ENCODE measurements at places on chromosomes 13 and 19.
A peak's percentile ranks its signal among the peaks of the same experiment; 100 is the strongest.

- DNase-seq: no peak
Measured at GRCh38 chr19:11338569-11339253, 746 bp downstream of the RAB3D start.

DNA sequence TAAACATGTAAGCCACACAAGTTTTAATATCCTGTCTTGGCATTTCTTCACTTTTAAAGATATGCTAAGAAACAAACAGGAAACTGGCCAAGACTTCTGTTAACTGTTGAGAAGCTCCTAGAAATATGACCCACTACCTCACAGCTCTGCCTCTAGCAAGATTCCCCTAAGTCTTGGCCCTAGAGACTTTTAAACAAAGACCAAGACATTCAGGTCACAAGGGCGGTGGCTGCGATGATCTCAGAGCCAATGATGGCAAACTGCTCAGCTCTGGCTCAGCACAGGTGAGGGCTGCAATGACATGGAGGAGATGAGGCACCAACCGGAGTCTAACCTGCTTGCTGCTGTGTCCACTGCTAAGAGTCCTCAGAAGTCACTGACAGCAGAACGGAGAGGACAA, 114.8 kb downstream of the SUCLA2 start:
- DNase-seq: no peak

GRCh38 chr19:56476651-56477428, at the start of gene ZNF667:
Gene ZNF667, minus strand, starts transcription at chr19:56477345. Its CDS starts 14,975 bp downstream, at chr19:56462370.
- DNase-seq: no peak

DNA sequence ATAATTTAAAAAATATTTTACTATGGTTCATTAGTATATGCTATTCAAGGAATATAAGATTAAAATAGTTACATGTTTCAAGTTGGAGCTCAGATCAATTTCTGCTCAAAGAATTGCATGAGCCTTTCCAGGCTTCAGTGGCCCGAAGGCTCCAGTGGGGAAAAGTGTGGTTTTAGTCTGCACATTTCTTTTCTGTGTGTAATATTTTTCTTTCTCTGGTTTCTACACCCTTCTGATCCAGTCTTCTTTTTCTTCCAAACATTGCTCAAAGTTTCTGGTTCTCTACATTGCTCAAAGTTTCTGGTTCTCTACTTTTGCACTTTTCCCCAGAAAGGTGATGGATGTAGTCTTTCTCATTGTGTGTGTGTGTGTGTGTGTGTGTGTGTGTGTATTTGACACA, 64.7 kb upstream of the OXGR1 start:
- no peak for DNase-seq

DNA sequence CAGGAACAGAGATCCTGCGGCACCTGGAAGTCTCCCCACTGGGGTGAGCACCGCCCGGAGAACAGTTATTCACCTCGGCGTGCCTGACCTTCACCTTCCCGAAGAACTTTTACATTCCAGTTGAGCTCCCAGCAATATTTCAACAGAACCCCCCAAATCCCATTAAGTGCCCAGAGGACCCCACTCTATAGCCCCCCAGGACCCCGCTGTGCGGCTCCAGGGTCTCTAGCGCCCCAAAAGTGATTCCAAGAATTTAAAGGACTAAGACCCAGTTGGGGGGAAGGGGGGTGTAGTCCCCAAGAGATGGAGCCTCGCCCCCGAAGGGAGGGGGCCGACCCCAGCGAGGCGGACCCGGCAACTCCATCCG, 480 bp downstream of the GPR108 start:
- no peak for DNase-seq

DNA sequence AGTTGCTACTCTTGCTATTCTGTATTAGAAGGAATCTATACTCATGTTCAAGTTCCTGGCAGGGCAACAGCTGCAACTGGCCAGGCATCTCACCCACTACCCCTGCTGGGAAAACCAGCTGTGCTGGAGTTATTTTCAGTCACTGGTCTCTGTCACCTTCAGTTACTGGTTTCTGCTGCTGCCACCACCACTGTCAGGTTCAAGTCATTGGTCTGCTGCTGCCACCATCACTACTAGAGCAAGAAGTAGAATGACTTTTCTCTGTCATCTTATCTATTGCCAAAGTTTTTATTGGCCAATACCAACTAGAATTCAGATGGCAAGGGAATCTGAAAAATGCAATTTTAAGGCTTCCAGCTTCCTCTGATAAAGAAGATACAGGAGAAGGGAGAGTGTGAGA, 1615.2 kb downstream of the OLFM4 start:
- DNase-seq: no peak

DNA sequence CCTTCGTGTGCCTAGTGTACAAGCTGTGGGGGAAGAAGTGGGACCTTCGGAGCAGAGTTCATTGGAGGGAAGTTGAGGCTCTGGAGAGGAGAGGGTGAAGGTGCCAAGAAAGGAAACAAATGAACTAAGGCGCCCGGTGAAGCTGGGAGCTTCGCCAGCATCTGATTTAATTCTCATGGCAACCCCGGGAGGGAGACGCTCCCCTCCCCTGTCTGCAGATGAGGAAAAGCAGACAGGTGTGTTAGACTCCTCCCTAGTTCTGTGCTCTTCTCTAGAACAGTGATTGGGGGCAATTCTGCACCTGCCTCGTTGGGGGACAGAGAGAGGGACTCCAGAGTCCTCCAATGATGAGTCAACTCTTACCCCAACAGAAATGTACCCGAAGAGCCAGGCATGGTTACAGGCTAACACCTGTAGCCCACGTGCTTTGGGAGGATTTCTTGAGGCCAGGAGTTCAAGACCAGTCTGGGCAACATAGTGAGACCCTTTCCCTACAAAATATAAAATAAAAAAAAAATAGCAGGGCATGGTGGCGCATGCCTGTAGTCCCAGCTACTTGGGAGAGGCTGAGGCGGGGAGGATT, 4.2 kb downstream of the SSC5D start:
- no peak for DNase-seq

DNA sequence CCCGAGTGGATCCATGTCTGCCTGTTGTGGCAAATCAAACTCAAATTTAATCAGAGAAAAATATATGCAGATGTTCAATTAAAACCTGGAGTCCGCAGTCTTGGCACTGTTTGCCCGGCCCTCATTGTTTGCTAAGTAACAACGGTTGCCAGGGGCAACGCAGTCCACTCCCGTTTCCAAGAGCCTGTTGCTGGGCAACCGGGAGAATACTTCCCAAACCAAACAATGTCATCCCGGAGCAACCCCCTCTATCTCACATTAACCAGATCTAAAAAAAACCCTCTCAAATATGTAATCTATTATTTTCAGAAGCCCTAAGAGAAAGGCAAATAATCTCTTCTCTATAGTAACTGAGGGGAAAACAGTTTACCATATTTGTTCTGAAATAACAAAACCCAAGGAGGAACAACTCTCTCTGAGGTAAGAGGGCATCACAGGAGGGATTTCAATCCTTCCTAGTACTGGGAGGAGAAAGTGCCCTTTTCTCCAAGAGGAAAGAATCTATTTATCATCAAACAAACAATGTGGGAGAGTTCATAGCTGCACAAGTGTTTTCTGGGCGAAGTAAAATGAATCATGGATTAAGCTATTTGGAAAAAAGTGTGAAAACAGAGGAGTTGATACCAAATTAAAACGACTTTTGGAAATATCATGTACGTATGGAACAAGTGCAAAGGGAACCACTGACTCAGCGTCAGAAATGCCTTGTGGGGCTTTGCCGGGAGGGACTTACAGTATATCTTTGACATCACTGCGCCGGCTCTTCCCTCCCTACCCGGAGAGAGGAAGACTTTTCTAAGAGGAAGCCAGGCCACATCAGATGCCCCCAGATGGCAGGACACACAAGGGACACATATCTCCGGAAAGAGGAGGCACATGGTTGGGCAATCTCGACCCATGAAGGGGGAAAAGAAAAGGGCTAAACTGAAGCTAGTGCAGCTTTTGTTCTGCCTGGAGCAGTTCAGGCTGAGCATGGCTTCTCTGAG, 43.3 kb downstream of the RFX2 start:
- DNase-seq: peak; percentile 97

DNA sequence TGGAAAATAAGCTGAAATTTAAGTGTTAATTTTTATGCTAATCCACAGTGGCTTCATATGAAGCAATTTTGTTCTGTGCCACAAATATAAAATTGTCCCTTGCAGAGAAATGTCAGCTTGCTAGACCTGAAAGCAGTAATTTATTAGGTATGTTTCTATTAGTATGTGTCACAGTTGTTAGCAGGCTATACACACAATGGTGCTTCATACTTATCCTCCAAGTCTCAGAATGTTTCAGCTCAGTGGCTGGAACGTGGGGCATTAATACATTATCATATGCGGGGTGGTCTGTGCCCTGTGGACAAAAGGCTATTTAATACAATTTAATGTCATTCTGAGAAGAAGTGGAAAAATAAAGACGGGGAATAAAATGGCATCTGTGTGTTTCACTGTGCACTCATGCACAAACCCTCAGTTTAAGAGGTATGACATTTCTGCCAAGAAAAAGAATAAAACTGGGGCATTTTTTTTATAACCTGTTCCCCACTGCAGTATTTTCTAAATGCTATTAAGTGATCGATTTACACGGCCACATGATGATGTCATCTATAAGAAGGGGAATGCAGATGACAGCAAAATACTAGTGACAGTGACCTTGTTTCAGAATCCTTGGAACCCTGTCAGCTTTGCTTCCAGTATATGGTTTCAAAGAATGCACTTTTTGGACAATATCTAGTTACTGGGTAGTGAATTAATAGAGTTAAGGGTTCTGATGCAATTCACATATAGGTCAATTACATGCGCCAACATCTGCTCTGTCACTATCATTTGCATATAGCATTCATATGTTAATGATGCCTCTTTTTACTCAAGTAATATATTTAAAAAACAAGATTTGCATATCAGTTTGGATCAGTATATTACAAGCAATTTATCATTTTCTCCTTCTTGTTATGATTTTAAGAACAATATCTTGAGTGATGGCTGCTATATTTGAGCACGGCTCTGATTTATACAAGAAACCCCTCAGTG, 21.2 kb upstream of the ZNF536 start:
- no peak for DNase-seq

GRCh38 chr13:100454876-100455275, 133.7 kb downstream of the GGACT start:
- no peak for DNase-seq

GRCh38 chr13:42392716-42393572, 121.0 kb downstream of the AKAP11 start:
- no peak for DNase-seq

DNA sequence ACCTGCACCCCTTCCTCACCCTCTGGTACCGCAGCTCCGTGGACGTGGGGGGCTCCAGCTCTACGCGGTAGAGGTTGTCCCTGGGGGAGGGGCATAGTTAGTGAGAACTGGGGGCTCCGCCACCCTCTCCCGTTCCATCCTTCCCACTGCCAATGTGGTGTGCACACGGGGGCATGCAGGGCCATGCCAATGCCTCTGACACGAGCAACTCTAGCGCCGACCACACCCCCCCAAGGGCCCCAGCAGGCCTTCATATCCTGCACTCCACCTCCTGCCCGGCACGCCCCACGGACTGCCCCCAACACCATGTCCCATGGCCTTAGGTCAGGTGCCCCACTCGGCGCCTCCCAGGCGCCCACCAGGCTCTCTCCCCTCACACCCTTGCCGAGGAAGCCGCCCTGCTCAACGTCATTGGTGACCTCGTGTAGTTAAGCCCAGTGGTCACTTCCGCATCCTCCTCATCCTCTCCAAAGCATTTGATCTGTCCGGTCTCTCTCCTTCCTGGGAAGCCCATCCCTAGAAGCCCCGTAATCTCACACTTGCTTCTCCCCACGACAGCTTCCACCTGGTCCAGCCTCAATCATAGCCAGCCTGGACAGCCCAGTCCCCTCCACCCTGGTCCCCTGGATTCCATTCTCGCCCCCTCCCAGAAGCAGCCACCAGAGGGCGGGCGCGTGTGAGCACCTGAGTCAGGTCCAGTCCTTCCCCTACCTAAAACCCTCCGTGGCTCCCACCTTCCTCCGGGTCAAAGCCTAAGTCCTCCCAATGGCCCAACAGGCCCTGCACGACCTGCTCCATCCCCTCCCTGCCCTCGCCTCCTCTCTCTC, 2.1 kb downstream of the SEMA6B start:
- DNase-seq: no peak

DNA sequence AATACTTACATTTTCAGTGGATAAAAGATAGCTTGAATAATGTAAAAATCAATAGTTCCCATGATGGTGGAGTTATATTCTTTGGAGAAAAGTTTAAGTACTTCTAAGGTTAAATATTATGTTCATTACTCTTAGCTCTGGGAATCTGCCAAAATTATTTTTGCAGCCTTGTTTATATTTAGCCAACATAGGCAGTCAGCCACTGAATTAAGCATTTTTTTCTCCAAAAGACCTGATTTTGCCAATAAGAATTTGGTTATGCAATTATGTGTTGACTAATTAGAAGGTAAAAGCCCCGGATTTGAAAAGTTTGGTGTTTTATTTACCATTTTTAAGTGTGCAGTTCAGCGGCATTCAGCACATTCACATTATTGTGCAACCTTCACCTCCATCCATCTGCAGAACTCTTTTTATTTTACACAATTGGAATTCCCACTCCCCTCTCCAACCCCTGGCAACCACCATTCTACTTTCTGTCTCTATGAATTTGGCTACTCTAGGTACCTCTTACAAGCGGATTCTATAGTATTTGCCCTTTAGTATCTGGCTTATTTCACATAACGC, 90.1 kb upstream of the C1QTNF9B start:
- DNase-seq: no peak

GRCh38 chr13:32882691-32883090, 133.5 kb upstream of the KL start:
- no peak for DNase-seq

DNA sequence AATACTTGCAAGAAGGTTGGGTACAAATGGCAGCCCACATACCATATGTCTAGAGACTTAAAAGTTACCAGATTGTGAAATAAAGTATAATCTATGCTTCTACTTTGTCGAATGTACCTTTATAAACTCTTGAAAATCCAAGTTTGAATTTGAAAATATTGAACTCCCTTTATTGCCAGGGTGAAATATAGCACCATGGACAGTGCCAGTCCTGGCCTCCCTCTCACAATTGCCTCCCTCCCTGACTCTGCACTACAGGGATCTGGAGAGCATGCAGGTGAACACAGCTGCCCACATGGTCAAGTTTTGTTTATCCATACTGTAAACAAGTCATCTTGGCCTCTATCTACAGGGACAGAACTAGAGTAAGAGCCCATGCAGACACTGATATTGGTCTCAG, 394.1 kb upstream of the SLITRK6 start:
- no peak for DNase-seq

GRCh38 chr19:1473085-1473851, 5.7 kb downstream of the C19orf25 start:
- DNase-seq: no peak

DNA sequence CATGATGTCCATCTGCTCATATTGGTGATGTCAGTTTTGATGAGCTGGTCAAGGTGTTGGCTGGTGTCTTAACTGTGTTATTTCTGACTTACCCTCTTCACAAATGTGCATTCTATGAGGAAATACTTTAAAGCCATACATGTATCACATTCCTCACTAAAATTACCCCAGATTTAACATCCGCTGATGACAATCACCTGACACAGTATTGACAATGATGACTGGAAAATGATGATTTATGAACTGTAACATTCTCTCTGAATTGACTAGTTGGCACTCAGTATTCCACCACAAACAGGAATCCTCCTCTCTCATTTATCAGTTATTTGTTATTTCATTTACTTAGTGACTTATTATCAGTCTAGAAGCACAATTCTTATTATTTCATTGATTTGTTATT, 117.3 kb downstream of the ITGBL1 start:
- DNase-seq: no peak

GRCh38 chr19:48644839-48645619, 958 bp downstream of the CA11 start:
- peak; percentile 54 for DNase-seq

GRCh38 chr19:16928916-16929315, 40.1 kb downstream of the F2RL3 start:
- no peak for DNase-seq

All from NCI-H774 (cell line).